Naive thymus-derived CD4-positive, alpha-beta T cell (primary cell): ENCODE measurements at places on chromosomes 5 and 9.

DNA sequence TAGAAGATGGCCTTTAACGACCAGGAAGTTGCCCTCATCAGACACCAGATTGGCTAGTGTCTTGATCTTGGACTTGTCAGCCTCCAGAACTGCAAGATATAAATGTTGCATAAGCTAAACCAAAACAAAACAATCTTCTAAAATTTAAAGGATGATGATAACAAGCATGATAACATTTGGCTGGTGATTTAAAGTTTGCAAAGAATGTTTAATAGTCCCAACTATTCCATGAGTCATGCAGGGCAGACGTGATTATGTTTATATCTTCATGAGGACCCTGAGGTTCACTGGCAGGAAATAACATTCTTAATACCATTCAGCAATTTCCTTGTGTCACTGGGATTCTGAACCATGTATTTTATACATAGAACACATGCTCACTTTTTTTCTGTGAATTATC is 319.8 kb downstream of the HCN1 start:
- H3K4me1 ChIP-seq = no peaks in the 10 kb centered on the region
- H3K27ac ChIP-seq = no peak overlapping the region
- H3K27me3 ChIP-seq = no peaks in the 10 kb centered on the region
- no peak for DNase-seq
- no peaks in the 10 kb centered on the region for H3K36me3 ChIP-seq

DNA sequence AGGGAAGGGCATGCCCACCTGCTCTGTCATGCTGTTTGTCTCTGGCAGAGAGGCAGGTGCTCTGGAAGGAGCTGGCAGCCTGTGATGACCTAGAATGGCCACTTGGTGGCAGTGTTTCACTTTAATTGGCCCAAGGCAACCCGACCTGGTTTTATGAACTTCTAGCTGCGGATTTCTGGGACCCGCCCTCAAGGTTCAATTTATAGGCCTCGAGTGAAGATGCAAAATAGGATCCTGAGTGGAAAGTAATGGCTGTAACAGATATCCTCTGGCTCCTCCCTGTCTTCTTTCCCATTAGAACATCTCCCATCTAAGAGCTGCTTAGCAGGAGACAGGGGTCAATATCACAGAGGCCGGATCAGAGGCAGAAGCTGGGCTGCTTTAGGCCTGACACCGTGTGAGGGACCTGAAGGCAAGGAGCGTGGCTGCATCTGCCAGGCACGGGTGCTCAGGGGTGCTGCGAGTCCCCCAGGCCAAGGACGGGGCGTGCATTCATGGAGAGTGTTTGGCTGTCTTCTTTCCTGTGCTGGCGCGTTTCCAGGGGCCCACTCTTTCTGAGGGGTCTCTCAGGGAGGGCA is 56.7 kb upstream of the SLC28A3 start:
- no peaks in the 10 kb centered on the region for H3K36me3 ChIP-seq
- H3K4me3 ChIP-seq = no peak overlapping the region
- peak; percentile 55 for DNase-seq
- no peaks in the 10 kb centered on the region for H3K4me1 ChIP-seq
- H3K27me3 ChIP-seq = no peaks in the 10 kb centered on the region
- H3K27ac ChIP-seq = no peak overlapping the region

- no peak for DNase-seq
- no peaks in the 10 kb centered on the region for H3K4me1 ChIP-seq
- no peaks in the 10 kb centered on the region for H3K27me3 ChIP-seq
These were observed 11.1 kb downstream of the PTGES2 start for GRCh38 chr9:128116104-128117083.

DNA sequence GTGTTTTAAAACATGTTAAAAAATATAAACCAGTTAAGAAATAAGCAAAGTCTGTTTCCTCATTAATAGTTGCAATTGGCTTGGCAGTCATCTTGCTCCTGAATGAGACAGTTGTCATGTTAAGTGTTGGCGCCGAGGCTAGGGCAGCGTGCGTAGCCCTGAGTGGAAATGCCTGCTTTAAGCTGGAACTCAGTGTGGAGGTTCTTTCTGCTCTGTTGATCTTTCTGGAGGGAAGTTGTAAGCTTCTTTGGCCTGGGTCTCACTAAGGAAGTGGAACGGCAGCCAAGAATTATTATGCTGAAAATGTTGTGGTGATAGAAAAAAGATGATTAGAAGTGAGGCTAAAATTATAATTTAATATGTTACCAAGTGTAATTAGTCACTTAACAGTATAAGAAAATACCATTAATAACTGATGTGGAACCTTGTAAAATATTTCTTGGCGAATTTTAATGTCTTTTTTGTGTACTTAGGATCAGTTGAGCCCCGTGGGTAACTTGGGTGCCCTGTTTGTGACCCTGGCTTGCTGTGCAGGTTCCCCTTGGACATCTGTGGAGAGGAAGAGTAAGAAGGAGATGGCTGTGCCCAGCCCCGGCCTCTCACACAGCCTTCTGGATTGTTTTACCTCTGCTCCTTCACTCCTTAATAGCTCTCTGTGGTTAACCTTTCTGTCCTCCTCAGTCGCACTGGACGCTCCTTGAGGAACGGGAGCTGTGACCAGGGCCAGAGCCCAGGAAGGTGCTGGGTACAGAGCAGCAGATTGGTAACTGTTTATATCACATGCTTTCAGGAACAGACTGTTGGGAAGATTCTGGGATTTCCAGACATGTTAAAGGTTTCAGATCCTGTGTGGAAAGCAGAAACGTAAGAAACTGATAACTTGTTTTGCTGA is 31.0 kb downstream of the PCBD2 start:
- no peaks in the 10 kb centered on the region for H3K36me3 ChIP-seq
- DNase-seq = no peak

- DNase-seq = no peak
- H3K27ac ChIP-seq = no peak overlapping the region
- no peaks in the 10 kb centered on the region for H3K27me3 ChIP-seq
- H3K4me1 ChIP-seq = no peaks in the 10 kb centered on the region
These were observed 354.5 kb upstream of the FTMT start for GRCh38 chr5:121497176-121497575.

- no peaks in the 10 kb centered on the region for H3K4me1 ChIP-seq
- H3K4me3 ChIP-seq = no peak overlapping the region
- no peaks in the 10 kb centered on the region for H3K27me3 ChIP-seq
- no peak for DNase-seq
These were observed 553.1 kb downstream of the ZNF608 start for GRCh38 chr5:124193371-124193789.
